ENCODE measurements at places on chromosomes 3 and 15.

- DNase-seq, result no peak
Measured at GRCh38 chr3:20527368-20527767, 341.4 kb upstream of the SGO1 start.

- peak; percentile 59 for DNase-seq
Measured at GRCh38 chr15:40493089-40493840, 22.5 kb downstream of the CHST14 start.

- DNase-seq, result peak; percentile 84
Measured at GRCh38 chr3:138908846-138909245, 38.1 kb downstream of the FOXL2 start.

DNA sequence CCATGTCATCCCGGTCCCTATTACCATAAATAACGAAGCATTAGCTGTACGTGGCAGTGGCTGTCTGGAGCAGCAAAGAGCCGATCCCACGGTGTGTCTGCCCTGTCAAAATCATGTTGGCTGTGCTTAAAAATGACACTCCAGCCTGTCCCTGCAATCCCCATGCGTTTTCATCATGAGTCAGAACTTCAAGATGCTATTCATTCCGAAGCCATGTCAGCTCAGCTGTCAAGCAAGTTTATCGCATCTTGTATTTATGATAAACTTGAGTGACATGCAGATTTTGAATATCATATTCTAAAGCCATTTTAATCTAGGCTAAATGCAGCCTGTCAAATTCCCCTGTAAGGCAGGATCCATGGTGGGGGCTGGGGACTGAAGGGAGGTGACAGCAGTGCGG, 152.4 kb downstream of the TJP1 start:
- DNase-seq, result no peak

- DNase-seq, result no peak
Measured at GRCh38 chr15:70795311-70795665, 31.9 kb upstream of the UACA start.

DNA sequence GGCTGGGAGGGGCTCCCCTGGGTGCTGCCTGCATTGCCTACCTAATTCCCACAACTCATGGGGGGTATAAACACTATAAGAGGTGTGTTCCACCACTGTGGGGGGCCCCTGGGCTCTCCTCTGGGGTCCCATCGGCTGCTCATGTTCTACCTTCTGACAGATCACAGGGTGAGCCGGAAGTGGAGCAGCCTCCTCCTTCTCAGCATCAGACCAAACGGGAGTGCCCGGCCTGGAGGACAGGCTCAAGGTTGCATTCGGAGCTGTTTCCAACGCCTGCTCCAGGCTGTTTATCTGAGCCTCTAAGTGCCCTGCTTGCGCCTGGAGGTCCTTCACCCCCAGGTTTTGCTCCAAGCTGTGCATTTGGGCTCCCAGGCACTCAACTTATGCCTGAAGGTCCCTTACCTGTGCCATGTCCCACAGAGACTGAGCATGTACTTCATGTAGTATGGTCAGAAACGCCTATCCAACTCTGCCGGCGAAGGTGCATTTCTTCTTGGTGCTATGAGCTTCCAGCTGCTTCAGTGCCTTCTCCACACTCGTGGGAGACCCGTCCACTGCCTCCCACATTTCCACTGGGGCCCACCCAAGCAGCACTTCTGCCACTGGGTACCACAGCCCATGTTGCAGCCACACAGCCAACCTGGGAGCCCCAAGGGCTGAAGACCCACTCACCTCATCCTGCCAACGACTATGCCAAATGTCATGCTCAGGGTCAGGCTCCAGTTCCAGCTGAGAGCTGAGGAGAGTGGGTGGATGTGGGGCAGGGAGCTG, 232.1 kb downstream of the IGSF11 start:
- no peak for DNase-seq

DNA sequence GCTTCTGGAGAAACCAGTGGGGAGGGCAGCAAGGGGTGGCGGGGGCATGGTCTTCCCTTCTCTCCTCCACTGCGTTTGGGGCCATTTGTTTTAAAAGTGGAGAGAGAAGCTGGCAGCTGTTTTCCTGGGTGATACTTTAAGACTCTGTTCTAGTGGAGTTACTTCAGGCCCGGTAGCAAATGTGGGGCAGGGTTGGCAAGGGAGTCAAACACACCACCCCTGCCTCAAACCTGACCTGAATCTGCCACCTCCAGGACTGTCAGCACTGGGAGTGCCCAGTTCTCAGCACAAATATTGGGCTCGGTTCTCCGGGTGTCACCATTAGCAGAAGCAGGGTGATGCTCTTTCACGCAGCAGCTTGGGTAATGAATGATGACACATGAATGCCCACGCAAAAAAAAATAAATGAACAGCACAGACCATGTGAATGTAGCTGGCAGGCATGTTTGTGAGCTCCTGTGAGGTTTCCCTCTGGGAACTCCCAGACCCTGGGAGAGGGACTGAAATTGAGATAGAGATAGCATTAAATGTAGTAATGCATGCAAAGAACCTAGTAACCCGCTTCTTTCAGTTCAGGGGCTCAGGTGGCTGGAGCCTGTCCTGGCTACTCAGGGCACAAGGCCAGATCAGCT, 424.0 kb downstream of the MCTP2 start:
- no peak for DNase-seq

DNA sequence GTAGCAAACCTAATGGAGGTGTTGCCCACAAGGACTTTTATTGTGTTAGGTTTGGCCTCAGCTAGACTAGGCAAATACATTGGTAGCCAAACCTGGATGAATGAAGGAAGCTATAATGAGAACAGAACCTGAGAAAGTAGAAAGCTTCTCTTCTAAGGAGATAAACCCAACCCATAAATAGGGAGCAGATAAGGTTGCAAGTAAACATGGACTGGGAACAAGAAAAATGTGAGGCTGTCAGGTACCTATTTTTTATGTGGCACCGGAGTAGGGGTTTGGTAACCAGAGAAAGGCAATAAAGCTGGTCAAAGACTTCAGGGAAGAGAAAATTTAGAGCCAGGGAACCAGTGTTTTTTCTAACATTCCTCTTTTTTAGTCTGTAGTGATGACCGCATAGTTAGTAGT, 25.0 kb downstream of the ZNF654 start:
- DNase-seq, result no peak

DNA sequence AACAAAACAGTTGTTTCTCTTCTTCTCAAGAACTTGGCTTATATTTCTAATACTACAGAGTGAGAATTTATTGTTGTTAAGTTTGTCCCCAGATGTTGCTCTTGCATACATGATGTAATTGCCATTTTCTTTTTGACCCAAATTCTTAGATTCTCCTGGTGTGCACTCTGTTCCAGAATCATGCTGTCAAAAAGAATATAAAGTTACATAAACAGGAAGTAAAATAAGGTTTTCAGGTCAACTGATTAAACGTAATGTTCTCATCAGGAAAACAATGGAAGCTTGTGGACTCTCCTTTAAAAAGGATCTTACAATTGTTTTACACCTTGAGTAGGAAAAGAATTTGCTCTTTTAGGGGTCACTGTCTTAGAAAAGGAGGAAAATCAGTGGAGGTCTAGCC, 121.8 kb downstream of the ADAM10 start:
- DNase-seq, result peak; percentile 16

DNA sequence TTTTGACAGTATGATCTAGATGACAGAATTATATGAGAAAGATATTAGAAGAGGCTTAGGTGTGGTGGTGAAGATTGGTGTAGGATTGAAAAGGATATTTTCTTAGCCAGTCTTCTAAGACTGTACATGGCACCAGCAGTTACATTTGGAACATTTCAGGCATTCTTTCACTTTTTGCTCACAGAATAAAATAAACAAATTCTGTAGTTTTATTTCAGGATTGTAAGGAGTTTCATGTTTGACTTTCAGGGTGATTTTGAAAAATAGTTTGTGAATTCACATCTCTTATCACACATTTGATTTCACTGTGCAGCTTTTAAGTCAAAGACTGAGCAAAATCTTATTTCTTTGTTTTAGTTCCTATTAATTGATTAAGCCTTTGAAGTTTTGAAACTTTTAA, 27.1 kb downstream of the DNAJC13 start:
- no peak for DNase-seq

DNA sequence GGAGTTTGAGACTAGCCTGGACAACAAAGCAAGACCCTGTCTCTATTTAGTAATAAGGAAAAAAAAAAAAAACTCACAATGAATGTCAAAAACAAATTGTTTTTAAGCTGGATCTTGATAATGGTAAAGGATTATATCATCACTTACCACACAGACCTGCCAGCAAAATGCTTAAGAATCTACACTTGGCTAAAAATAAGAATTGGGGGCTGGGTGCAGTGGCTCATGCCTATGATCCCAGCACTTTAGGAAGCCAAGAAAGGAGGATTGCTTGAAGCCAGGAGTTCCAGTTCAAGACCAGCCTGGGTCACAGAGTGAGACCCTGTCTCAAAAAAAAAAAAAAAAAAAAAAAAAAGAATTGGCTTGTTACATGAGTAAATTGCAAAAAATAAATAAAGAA, 31.0 kb downstream of the ACAP2 start:
- no peak for DNase-seq

GRCh38 chr3:56691165-56692000, 8.3 kb upstream of the TASOR start:
- no peak for DNase-seq

DNA sequence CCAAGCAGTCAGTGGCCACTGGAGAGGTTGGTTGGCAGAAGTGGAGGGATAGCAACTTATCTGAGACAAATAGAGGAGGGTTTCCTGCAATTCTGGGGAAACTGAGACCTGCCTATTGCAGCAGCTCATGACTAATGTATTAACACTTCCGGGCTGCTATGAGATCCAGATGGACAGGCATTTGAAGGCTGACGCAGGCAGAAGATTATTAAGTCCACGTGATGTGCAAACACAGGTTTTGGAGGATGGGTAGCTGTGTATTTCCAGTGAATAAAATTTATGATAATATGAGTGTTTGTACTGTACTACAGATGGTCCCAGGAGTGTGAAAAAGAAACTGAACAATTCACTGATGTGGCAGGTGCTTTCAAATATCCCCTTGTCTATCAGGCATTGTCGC, 28.5 kb upstream of the CFAP161 start:
- no peak for DNase-seq

GRCh38 chr15:25172691-25173090, 217.9 kb downstream of the SNRPN start:
- no peak for DNase-seq

- no peak for DNase-seq
Measured at GRCh38 chr3:128554100-128554464, 61.1 kb upstream of the GATA2 start.

DNA sequence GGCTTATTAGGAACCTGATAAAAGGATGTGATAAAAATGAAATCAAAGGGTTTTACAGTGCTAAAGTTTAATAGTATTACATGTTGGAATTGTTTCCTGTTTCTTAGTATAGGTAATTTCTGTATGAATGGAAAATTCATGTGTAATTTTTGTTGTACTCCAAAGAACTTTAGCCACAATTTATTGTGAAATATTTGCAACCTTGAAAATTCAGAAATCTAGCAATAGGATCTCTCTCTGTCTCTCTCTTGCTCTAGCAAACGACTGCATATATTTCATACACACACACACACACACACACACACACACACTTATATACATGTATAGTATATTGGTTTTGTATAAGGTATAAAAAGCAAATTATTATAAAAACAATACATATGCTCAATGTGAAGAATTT, 59.6 kb downstream of the PIAS1 start:
- no peak for DNase-seq

DNA sequence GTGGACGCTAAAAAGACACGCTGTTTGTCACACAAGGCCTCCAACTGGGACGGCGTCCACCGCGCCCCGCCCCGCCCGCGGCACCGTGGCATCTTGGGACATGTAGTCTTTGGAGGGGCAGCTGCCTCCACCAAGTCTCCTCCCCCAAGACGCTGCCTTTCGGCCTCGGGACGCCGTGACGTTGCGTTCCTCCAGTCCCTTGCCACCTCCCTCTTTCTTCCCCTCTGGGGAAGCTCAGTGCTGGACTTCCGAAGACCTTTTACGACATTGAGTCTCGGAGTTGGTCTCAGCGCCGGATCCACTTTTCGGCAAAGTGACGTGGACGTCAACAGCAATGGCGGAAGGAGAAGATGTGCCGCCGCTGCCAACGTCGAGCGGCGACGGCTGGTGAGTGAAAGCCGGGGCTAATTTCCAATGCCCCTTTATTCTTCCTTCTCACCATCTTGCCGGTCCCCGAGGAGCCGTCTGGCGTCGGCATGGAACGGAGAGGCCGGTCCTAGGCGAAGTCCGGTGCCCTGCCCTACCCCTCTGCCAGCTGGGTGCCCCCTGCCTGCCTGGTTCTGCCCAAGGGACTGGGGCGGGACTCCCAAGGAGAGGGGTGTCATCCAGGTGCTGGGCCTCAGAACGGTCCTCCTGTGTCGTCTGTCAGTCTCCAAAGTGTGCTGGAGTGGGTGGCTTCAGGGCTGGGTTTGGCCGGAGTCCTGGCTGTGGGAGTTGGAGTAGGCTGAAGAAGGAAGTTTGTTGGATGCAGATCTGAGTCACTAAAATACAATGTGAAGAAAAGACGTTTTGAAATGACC, at the start of gene TBC1D23:
TSS of gene TBC1D23 (plus strand) at position 308 of the 800 bp plus-strand sequence. CDS start at position 335, 27 bp downstream.
- DNase-seq, result peak; percentile 99

DNA sequence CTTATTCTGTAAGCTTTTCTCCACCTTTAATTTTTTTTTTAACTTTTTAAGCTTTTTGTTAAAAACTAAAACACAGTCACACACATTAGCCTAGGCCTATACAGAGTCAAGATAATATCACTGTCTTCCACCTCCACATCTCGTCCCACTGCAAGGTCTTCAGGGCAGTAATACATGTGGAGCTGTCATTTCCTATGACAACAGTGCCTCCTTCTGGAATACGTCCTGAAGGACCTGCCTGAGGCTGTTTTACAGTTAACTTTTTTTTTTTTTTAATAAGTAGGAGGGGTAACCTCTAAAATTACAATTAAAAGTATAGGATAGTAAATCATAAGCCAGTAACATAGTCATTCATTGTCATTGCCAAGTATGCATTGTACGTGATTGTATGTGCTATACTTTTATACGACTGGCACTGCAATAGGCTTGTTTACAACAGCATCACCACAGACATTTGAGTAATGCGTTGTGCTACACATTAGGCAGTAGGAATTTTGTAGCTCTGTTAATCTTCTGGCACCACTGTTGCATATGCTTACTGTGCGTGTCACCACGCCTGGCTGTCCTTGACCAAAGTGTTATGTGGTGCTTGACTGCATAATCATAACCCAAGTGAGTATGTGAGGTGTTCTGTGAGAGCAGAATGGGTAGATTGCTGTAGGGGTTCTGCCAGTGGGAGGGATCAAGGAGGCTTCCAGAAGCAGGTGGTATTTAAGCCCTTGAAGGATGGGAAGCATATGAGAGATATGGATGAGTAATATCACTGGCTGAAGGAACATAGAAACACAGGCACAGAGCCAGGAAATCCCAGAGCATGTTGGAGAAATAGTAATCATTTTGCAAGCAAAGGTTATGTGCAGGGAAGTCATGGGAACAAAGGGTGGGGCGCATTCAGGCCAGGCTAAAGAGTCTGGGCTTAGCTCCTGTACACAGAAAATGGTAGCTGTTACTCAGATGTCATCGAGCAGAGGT, 18.3 kb downstream of the FBXO22 start:
- peak; percentile 29 for DNase-seq

Data from inflammatory macrophage (primary cell).